NK-92 treated with Interleukin-12 subunit alpha and Interleukin-12 subunit beta, amount 100 ng/mL, for 24 hours (cell line): ENCODE measurements at places on chromosomes 1 and 21.

- DNase-seq = peak; percentile 41
Observed at GRCh38 chr1:167601442-167602383, 28.3 kb upstream of the RCSD1 start.

GRCh38 chr21:17429936-17430335 lies 82.9 kb upstream of the CXADR start:
- DNase-seq = no peak

GRCh38 chr21:19810779-19811178 lies 1187.4 kb upstream of the NCAM2 start:
- no peak for DNase-seq

GRCh38 chr1:170369417-170369816 lies 162.5 kb upstream of the GORAB start:
- DNase-seq = no peak

DNA sequence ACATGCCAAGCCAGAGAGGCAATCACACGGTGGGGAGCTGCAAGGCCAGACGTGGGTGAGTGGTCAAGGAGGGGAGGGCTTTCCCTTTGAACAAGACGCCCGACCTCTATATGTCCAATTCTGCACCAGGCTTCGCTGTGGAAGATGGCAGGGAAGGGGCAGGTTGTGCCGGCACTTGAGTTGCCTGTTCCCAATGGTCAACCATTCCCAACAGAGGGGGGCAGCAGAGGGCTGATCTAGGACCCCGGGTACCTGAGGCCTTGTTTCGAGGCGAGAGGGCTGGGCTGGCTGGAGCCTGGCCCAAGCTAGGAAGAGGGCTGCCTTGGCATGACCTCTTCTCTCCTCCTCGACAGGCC lies 64.9 kb downstream of the TMEM53 start:
- DNase-seq = no peak

DNA sequence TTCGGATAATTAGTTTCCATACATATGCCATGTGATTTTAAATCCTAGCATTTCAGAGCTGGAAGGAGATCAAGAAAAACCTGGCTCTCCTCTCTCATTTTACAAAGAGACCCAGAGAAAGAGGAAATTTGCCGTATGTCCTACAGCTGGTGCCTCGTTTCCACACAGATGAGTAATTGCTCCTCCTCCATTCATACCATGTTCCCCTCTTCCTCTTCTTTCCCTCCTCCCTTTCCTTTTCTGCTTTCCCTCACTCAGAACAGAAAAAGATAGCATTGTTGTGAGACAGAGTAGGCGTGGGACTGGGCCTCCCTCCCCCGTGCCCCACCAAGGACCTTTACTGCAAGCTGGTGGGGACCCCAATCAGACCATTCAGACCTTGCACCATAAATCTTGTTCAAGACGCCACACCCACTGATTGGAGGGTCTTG lies 13.7 kb upstream of the SLC44A3 start:
- no peak for DNase-seq

- DNase-seq = no peak
Observed at GRCh38 chr1:117120774-117121588, 568 bp downstream of the TRIM45 start.

- DNase-seq = no peak
Observed at GRCh38 chr1:219794085-219794743, 134.1 kb downstream of the SLC30A10 start.

- peak; percentile 9 for DNase-seq
Observed at GRCh38 chr1:9784508-9785133, 39.1 kb downstream of the CLSTN1 start.

- no peak for DNase-seq
Observed at GRCh38 chr1:16167331-16168143, 11.7 kb upstream of the EPHA2 start.

- no peak for DNase-seq
Observed at GRCh38 chr21:16004086-16004485, 274.3 kb downstream of the USP25 start.

DNA sequence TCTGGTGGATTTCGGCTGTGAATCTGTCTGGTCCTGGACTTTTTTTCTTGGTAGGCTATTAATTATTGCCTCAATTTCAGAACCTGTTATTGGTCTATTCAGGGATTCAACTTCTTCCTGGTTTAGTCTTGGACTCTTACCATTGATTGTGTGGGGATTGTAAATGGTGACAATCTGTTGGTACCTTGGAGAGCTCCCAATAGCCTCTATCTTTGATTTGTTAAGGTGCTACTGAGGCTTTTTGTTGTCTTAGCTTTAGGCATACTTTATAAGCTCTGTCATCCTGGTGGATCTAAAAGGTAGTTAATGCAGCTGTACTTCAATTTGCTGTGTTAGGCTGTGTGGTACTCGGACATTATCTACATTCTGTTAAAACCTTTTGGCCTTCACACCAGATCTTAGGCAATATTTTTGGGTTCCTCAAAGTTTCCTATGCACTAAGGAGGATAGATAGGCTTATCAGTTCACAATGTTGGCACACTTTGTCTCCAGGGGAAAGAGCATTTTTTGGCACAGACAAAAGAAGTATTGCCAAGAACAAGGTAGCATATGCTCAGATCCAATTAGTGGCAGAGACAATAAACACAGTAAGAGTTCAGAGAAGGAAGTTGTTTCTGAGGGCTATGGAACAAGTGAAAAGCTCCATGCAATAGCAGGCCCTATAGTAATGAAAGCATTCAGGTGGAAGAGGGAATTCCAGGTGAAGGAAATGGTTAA lies 230.4 kb downstream of the PDE4B start:
- no peak for DNase-seq

- no peak for DNase-seq
Observed at GRCh38 chr1:24389231-24389678, 24.3 kb downstream of the STPG1 start.

- peak; percentile 53 for DNase-seq
Observed at GRCh38 chr1:205774198-205775014, 876 bp downstream of the RAB29 start.

DNA sequence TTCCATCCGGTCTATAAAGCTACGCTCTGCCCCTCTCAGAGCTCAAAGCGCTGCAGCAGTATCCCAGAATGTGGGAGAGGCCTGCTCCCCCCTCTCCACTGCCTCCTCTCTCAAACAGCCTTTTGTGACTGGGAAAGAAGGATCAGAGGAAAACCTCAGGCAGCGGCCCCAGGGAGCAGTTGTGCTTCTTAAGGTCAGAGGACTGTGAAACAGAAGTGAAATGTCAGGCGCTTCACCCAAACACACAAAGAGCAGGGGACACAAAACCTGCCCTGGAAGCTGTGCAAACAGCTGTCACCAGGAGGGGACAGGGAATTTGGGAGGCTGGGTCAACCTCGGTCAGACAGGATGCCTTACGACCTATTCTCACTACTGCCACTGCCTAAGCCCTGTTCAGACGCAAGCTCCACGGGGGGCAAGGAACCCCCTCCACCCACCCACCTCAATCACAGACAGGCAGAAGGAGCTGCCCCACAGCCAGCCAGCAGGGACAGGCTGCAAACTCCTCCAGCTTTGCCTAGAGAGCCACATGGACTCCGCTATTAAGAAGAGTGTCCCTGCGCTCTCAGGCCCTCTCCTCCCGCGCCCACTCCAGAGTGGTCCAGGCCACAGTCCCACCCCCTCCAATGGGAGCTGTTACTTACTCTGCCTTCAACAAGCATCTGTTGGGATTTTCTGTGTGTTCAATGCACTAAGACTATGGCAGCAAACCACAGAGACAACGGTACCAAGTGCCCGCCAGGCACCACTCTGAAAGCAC lies 14.6 kb downstream of the SSBP3 start:
- DNase-seq = no peak

GRCh38 chr1:161207173-161207572 lies 5.0 kb downstream of the NDUFS2 start:
- DNase-seq = no peak

- no peak for DNase-seq
Observed at GRCh38 chr1:193435781-193436180, 249.4 kb upstream of the B3GALT2 start.

- no peak for DNase-seq
Observed at GRCh38 chr1:41809692-41810091, 109.0 kb downstream of the HIVEP3 start.

GRCh38 chr1:204337583-204337982 lies 22.1 kb downstream of the PLEKHA6 start:
- no peak for DNase-seq

DNA sequence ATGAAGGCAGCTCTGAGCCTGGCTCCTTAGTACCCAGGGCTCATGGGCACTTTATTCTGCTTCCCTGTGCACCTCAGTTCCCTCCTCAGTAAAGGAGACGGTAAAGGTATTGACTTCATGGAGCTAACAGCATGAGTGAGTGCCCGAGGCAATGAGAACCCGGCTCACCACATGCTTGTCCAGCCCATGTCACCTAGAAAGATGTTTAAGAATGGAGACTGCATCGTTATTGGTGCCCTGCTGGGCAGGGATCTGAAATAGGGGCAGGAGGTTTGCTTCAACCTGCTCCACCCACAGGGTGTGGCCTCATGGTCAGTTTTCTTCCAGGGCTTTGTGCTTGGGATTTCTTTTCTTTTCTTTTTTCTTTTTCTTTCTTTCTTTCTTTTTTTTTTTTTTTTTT lies 7.0 kb upstream of the KCNE1 start:
- peak; percentile 58 for DNase-seq

- DNase-seq = no peak
Observed at GRCh38 chr1:179087665-179088064, 5.8 kb downstream of the TOR3A start.

- no peak for DNase-seq
Observed at GRCh38 chr1:241846862-241847539, 1.0 kb upstream of the EXO1 start.

DNA sequence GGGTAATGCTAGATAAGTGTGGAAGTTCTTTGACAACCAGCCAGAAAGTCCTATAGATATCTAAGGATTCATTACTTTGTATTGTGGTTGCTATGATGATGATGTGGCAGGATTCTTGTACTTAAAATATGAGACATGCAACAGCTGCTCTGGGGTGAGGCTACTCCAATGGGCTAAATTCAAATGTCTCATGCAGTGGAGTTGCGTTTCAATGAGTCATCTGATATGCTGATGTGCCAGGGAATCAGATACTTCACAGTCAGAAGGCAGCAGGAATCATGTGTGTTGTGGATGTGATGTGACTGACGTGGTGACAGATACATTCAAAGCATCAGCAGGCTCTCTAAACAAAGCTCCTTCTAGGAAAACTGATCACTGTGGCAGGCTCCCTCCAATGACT lies 66.5 kb downstream of the TSEN15 start:
- no peak for DNase-seq

GRCh38 chr21:27388825-27389224 lies 421.9 kb upstream of the ADAMTS5 start:
- no peak for DNase-seq

- DNase-seq = no peak
Observed at GRCh38 chr1:3884966-3885365, 15.1 kb downstream of the C1orf174 start.

- DNase-seq = no peak
Observed at GRCh38 chr1:236514703-236515442, 8.9 kb upstream of the LGALS8 start.

DNA sequence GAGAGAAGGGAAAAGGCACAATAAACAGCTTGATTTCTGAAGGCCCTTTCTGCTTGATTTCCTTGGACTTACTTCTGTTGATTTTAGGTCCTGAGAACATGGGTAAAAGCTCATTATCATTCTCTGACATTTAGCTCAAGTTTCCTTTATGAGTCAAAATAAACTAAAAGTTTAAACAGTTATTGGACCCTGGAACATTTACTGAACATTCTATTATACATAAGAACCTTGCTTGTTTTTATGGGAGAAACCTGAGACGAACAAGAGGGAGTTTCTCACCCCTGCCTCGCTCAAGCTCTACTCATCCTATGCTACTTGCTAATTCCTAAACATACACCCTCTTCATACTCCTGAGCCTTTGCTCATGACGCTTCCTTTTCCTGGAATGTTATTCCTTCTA lies 538.3 kb upstream of the PKN2 start:
- no peak for DNase-seq

DNA sequence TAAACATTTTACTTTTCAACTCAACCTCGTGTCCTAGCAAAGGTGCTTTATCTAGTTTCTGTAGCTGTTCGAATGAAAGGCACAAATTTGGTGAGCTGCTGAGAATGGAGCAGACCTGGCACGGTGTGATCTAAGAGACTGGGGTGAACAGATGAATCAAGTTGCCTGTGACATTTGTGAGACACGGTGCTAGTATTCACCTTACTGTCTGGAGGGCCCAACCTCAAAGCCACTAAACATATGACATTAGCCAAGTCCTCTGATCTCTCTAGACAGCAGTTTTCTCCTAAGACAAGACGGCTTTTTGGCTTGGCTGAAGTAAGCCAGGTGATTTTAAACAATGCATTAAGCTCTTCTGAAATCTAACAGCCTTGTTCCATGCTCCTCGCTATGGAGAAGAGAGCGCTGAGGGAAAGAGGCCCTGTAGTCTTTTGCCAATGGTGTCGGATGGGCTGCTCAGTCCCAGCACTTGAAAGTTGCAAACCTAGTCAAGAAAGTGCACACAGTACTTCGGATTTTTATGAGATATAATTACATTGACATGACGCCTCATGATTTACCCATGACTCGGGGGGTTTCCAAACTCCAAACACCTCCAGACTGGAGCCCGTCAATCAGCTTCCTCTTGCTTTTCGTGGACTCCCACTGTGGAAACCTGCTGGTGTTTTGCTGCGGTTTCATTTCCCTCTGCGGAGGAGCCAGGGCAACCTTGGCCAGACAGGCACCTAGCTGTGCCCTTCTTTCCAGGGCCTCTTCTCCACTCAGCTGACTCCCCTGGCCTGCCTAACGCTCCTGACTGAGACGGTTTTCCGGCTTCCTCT lies 794 bp upstream of the TOR3A start:
- no peak for DNase-seq

DNA sequence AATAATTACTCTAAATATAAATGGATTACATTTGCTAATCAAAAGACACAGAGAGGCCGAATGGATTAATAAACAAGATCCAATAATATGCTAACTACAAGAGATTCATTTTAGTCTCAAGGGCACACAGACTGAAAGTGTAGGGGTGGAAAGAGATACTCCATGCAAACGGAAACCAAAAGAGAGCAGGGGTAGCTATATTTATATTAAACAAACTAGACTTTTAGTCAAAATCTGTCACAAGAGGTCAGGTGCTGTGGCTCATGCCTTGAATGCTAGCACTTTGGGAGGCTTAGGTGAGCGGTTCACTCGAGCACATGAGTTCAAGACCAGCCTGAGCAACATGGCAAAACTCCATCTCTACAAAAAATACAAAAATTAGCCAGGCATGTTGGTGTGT lies 33.6 kb upstream of the DISP1 start:
- no peak for DNase-seq
